Articular chondrocyte of knee joint (primary cell): ENCODE measurements at places on chromosomes 7 and 10. TPM values are rescaled to one million over a fixed set of nuclear protein-coding genes. Genes with fewer than 3 reads are reported as not detected.

The TMEM273 gene
- not detected in 2 replicates for total RNA-seq

The CDK13 gene
- 77.9 and 89.8 TPM in 2 replicates for total RNA-seq

The CNPY1 gene
- total RNA-seq = not detected in 2 replicates

The AQP1 gene
- 0.78 and 0.86 TPM in 2 replicates for total RNA-seq

The PIK3CG gene
- total RNA-seq = 0.11 TPM in 1 of 2 replicates, not detected in the other

The SPDYE2B gene
- total RNA-seq = not detected in 2 replicates
